ENCODE measurements at places on chromosomes 3 and 15. TPM values are rescaled to one million over a fixed set of nuclear protein-coding genes. Genes with fewer than 3 reads are reported as not detected.

ACAN gene
- total RNA-seq: 0.27 TPM

DNA sequence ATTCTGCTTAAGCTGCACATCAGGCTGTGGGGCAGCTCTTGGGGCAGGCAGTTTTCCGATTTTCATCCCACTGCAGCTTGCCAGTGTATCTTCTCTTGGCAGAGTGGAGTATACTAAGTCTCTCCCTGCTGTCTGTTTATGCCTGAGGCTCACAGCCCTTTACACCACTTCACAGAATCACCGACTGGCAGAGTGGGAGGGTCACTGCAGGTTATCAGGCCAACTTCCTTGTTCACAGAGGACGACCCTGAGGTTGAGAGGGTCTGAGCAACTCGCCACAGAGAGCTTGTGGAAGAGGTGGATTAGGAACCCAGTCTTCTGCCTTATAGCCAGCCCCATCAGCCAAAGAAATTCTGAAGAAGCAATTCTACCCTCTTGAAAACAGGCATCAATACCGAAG is 30.9 kb downstream of the KIF9 start:
- no peak for DNase-seq

GRCh38 chr15:50871832-50872231 is 36.7 kb upstream of the AP4E1 start:
- no peak for DNase-seq

- no peak for DNase-seq
Measured at GRCh38 chr3:33277193-33277882, at the start of gene FBXL2. Gene FBXL2, plus strand, starts transcription at chr3:33277442. Its CDS starts 71 bp downstream, at chr3:33277513.

GRCh38 chr3:42198709-42199108 is 67.3 kb downstream of the CCK start:
- no peak for DNase-seq

GRCh38 chr3:131688370-131688769 is 185.6 kb upstream of the MRPL3 start:
- no peak for DNase-seq

DNA sequence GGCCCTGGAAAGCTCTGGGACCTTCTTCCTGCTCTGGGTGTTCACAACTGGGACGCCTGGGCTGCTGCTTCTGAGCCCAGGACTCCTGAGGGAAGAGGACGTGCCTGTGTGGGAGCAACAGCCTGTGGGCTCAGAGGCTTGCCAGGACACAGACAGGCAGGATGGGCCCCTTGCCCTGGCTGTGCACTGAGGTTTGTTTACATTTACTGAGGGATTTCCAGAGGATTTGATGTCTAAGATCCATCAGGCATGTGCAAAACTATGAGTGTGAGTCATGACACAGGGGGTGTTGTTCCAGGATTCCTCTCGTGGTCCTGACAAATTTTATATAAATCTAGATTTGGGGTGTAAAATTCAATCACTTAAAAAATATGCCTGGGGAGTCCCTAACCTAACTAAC is 10.6 kb downstream of the CCR9 start:
- DNase-seq: no peak

KAT2B gene
- 2.2 TPM for total RNA-seq
